Stimulated activated CD4-positive, alpha-beta T cell treated with anti-CD3 and anti-CD28 coated beads, Interleukin-1b, Interleukin-23, amount 100 ng/mL, for 24 hours (primary cell): ENCODE measurements at places on chromosomes 7 and 10.

DNA sequence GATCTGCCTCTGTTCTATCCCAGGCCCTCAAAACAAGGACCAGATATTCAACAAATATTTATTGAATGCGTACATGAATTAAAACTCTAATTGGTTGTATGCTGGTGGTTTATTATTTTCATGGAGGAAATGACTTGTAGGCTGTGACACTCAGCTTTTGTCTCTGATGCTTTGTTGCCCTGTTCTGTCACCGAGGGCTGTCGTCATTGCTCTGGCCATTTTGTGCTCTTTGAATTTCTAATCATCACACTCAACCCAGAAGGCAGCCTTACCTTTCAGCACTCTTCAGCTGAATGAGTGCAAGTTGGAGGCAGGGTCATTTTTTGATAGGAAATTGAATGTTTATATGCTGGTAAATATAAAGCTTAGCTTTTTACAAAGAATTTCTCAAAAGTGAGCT is 14.5 kb downstream of the SRGN start:
- DNase-seq: no peak

DNA sequence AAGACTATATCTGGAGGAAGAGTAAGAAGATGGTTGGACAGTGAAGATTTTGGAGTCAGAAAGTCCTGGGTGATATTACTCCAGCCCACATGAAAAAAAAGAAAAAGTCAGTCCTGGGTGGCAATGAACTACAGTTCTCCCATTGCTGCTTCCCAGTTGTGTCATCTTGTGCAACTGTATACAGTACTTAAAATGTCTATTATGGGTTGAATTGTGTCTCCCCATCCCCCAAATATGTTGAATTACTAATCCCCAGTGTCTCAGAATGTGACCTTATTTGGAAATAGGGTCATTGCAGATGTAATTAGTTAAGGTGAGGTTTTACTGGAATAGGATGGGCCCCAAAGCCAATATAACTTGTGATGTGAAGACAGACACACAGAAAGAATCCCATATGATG is 15.6 kb downstream of the SEC23IP start:
- DNase-seq: no peak

DNA sequence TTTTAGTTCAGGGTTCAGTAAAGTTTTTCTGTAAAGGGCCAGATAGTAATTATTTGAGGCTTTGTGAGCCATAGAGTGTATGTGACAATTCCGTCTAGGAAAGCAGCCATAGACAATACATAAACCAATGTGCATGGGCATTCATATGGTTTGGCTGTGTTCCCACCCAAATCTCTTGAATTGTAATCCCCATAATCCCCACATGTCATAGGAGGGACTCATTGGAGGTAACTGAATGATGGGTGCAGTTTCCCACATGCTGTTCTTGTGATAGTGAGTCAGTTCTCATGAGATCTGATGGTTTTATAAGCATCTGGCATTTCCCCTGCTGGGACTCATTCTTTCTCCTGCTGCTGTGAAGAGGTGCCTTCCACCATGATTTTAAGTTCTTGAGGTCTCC is 29.9 kb downstream of the SEC61G start:
- no peak for DNase-seq

- DNase-seq: no peak
Measured at GRCh38 chr7:71661671-71662224, 529.8 kb downstream of the GALNT17 start.

DNA sequence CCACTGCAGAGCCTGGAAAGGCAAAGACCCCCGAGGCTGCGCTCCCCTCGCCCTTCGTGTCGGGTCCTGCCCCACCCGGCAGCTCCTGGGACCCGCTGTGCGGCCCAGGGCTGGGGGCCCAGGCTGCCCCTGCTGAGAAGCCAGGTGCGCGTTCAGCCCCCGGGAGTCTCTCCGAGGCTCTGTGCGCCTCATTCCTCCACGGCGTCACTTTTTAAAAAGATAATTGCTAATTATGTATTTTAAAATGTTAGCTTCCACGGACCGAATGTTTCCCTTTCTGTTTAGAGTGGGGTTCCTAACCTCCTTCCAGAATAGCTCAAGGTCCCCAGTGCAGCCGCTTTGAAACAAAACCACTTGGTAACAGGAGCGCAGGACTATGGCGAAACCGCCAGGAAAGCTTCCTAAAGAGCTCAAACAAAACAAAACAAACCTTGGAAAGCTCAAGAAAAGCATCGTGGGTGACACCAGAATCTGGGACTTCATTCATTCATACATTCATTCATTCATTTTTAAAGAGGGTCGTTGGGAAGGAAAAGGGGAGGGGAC is 45.6 kb downstream of the PDIA4 start:
- no peak for DNase-seq

DNA sequence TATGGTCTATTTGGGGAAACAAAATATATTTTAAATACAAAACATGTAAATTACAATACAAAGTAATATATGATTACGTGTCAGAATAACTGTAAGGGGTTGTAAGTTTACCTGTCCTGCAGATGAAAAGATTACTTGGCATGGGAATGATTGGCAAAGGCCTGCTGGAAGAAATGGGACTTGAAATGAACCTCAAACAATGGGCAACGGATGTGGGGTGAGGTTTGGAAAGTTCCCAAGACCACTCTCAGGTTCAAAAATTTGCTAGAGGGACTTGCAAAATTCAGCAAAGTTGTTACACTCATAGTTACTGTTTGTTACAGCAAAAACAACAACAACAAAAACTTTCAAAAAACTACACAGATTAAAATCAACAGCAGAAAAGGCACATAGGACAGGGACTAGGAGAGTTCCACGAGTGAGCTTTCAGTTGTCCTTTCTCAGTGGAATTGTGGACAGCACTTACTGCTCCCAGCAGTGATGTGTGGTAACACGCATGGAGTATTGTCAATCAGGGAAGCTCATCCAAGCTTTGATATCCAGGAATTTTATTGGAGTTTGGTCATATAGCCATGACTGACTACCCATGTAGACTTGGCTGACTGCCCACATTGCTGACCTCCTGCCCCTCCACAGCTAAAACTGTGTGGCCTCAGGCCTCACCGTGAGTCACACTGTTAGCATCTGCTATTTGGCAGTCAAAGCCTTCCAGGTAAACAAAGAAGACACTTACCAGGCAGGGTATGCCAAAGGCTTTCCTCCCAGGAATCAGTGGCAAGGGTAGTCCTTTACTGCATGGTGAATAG is 43.8 kb downstream of the EXOC6 start:
- no peak for DNase-seq

DNA sequence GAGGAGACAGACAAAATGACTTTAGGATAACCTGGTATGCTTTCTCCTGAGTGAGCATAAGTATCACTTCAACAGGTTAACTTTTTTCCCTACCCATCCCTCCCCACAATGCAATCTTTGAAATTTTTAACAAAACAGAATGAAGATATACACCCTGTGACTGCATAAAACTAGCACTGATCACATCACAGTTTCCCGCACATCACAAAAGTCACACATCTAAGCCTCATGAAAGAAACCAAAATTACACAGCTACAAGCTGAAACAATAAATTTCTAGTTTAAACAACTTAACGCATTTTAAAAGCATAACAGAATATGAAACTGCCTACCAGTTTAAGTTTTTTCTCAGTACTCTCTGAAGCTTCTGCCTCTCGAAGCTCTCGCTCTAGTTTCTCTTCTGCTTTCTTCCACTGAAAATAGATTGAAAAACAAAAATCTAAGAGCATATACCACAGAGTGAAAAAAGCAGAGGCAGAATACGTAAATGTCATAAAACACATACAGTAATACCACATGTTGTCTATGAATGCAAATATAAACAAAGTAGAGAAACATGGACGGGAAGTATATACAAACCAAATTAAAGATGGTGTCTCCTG is 18.1 kb downstream of the NOC3L start:
- DNase-seq: no peak

DNA sequence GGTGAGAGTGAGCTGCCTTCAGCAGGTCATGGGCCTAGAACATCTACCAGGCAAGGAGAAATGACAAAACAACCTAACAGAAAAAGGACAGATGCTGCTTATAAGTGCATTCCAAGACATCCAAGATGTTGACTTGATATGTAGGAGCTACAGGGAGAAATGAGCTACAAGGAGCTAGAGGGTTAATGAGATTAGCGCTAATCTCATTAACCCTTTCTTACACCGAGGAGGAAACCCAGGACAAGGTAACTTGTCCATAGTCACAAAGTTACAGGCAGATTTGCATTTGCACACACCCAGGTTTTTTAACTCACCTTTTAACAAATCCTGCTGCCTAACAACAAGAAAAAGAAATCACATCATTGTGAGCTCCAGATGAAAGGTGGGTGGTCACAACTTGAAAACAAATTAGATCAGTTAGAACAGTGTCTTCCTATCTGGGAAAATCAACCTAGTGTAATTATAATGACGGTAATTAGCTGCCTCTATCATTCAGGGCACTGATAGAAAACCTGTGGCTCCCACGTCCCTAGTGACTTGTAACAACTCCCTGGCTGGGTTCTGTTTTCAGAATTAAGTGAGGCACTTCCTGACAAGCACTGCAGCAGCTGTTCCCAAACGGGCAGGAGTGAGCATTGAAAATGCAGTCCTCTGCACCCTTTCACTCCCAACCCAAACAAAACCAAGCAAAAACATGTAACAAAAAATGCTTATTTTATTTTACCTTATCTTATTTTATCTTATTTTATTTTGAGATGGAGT is 5.7 kb downstream of the KIAA1549 start:
- no peak for DNase-seq

GRCh38 chr10:15571575-15571974 is 148.1 kb downstream of the ITGA8 start:
- DNase-seq: no peak

DNA sequence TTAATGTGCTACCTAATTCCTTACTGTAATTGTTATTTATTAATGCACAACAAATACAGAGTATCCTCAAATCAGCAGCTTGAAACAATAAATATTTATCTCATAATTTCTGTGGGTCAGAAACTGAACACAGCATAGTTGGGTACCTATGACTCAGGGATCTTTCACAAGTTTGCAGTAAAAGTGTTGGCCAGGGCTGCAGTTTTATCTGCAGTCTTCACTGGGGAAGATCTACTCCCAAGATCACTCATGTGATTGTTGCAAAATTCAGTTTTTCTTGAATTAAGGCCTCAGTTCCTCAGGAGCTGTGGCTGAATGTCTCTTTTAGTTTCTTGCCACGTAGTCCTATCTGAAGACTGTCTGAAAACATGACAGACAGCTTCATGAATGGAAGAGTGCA is 237.8 kb downstream of the ZWINT start:
- DNase-seq: no peak

- DNase-seq: no peak
Measured at GRCh38 chr7:127478024-127478355, 85.5 kb upstream of the ZNF800 start.

GRCh38 chr10:60488111-60488669 is 98.5 kb upstream of the ANK3 start:
- no peak for DNase-seq

DNA sequence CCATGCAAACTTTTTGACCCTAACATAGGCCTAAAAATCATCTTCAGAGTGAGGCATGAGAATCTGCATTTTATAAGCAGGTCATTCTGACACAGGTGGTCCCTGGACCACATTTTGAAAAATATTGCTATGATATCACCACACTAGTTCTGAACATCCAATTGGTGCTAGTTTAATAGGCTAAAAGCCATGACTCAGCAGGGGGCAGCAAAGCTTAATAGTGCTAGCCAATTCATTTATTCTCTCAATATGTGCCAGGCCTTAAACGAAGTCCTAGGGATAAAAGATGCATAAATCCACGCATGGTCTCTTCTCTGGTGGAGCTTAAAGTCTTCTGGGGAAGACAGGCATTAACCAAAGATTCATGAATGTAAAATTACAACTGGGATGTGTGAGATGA is 10.2 kb upstream of the SLC25A28 start:
- no peak for DNase-seq

GRCh38 chr7:52786174-52786573 is 249.3 kb upstream of the POM121L12 start:
- DNase-seq: no peak

DNA sequence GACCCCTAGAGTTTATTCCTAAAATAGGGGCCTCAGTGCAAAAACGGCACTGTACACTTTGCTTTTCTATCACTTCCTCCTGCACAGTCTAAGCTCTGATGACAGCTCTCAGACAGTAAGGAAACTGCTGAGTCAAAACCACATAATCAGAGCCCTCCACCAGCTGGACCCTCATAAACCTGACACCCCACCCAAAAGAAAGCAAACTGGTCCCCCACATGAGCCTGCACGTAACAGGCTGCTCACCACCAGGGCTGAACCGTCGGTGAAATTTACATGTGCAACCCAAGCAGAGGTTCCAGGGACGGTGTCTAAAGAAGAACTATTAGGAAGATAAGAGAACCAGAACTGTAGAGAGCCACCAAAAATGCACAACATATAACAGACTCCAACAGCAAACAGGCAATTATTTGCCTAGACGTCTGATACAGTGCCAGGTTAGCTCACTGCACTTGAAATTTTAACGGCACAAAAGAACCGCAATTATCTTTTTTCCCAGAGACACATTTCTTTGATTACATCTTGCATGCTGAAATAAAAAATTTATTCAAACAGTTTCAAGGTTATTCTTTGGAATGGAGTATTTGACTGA is 19.6 kb downstream of the SGMS1 start:
- DNase-seq: no peak

GRCh38 chr10:116833986-116834985 is 15.0 kb upstream of the ENO4 start:
- no peak for DNase-seq

GRCh38 chr10:119608316-119609155 is 11.8 kb upstream of the TIAL1 start:
- DNase-seq: peak; percentile 9
